ENCODE measurements at places on chromosomes 12 and 14.

- DNase-seq = peak; percentile 56
These were observed 136.8 kb downstream of the SYT1 start for GRCh38 chr12:79001404-79001803.

GRCh38 chr12:24109381-24110039 lies 160.0 kb upstream of the SOX5 start:
- no peak for DNase-seq

- DNase-seq = no peak
These were observed 991 bp upstream of the RCOR1 start for GRCh38 chr14:102591372-102591943.

- no peak for DNase-seq
These were observed 67.7 kb downstream of the ZNF664 start for GRCh38 chr12:124040737-124041136.

- no peak for DNase-seq
These were observed 193.8 kb upstream of the NPAS3 start for GRCh38 chr14:32744811-32745445.

DNA sequence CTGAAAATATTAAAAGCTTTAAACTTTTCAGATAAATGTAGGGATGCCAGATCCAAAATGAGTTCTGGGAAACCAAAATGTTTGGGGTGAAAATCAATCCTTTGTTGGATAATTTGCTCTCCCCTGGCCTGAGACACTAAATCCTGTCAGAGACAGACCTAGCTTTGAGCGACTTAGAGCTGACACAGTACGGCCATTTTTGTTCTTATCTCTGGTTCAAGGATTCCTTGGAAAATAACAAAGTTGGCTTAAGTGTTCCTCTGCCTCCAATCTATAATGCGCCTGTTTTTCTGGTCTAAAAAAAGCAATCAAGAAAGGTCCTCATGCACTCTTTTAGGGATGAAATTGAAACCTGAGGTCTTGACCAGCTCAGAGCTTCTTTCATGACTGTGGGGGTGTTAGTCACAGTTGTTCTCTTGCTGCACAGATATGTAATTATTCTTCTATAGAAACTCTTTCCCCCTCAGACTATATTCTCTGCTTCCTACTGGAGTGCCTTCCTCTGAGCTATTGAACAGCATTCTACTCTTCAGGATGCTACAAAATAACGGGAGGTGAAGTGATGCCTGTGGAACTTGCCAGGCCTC lies 52.3 kb upstream of the EGLN3 start:
- DNase-seq = no peak

DNA sequence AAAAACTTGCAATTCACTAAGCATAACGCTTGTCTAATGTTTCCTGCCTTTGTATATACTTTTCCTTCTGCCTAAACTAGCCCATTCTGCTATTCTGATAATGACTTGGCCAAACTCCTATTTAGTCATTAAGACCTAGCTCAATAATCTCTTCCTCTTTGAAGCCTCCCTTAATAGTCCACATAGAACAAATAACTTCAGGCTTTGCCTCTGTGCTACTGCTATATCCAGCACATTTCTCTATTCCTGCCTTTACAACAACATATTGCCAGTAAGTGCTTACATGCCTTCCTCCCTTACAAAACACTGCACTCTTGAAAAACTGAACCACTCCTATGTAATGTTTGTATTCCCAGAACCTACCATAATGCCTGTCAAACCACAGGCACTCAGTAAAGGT lies 13.8 kb downstream of the PRICKLE1 start:
- DNase-seq = peak; percentile 70

GRCh38 chr12:44287545-44287944 lies 451.7 kb downstream of the TMEM117 start:
- no peak for DNase-seq

GRCh38 chr12:118136559-118137003 lies 657 bp downstream of the PEBP1 start:
- DNase-seq = no peak

GRCh38 chr14:46250113-46250703 lies 401.4 kb downstream of the RPL10L start:
- no peak for DNase-seq

GRCh38 chr12:125256634-125256936 lies 191.3 kb downstream of the AACS start:
- no peak for DNase-seq

DNA sequence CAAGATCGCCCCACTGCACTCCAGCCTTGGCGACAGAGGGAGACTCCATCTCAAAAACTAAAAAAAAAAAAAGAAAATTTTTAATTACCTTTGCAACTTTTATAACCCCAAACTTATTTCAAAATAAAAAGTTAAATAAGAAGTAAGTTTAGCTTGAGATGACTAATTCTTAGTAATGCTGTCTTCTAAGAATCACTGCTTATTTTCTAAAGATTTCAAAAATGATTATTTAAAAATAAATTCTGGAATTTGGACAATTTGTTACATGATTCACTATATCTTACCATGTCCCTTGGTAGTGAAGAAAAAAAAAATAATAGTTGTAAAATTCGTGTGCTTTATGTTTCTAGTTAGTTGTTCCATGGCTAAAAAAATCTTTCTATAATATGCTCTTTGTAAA lies 11.6 kb upstream of the HECTD1 start:
- DNase-seq = no peak

GRCh38 chr12:103205906-103206305 lies 248.4 kb downstream of the ASCL1 start:
- DNase-seq = no peak

- DNase-seq = no peak
These were observed 118.7 kb upstream of the TMCC3 start for GRCh38 chr12:94769047-94769420.

DNA sequence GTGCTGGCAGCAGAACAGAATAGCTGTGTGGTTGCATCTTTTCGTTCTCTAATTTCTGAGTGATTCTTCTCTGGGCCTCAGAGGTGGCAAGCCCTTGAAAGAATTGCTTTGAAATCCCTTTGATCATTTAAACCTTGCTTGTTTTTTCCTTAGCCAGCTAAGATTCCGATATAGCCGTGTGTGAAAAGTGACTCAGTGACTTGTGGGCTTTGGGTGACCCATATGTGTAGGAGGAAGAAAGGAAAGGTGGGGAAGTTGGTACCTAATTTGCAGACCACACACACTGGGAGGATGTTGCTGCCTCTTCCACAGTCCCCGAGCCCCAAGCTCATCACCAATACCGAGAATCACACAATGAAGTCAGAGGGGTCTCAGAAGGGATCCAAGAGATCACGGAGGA lies 18.8 kb downstream of the SLC24A4 start:
- no peak for DNase-seq

DNA sequence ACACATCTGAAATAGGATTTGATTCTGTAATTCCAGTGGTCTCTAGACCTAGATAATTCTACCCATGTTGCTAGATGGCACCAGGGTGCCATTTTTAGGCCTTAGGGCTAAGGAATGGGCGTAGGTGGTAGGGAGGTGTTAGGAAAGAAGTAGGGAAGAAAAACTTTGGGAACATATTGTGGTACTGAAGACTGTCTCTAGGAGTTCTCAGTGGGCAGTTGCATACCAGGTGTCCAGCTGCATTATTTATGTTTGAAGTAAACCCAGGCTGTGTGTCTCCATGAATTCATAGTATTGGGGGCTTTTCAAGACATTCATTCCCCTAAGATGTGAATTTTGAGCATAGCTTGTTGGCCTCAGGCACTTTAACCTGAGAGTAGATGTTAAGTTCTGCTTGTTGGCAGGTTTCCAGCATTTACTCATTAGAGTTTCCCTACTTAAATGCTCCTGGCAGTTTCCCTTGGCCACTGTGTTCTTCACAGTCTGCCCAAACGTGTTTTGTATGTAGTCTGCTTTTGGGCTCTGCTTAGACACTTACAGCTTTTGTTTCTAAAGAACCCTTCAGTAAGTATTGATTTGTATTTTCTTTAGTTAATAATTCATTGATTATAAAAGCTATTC lies 31.5 kb upstream of the CCT2 start:
- peak; percentile 32 for DNase-seq

Measured in DMS153 (cell line).